ENCODE measurements at places on chromosomes 1 and 21.

DNA sequence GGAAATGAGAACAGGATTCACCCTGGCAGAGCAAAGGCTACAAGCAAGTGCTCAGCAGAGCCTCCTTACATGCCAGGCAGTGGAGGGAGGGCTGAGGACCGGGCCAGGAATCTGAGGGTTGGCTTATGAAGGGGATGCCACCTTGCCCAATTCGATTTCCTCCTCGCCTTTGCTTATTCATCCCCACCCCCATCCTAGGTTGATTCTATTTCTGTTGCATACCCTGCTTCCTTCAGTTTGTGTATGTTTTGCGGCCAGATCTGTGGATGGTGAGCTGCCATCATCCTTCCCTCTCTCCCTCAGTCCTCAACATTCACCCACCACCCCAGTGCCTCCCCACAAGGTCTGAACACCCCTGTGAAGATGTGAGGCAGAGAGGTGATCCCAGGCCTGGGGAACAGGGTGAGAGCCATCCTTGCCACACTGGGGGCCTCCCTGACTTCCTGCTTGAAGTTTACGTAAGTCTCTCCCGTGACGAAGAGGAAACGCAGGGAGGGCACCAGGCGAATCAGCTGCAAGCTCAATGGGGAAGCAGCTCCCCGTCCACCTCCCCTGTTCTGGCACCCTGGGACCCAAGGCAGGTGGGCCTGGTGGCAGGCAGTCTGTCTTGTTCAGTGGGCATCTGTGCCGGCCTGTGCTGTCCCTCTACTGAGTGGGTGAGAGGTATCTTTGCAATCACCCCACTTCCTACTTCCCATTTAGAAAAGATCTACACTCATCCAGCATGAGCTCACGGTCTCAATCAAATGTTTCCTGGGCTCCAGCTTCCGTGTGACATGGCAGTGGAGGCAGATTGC is 50.6 kb upstream of the CNTN2 start:
- no peak for DNase-seq

DNA sequence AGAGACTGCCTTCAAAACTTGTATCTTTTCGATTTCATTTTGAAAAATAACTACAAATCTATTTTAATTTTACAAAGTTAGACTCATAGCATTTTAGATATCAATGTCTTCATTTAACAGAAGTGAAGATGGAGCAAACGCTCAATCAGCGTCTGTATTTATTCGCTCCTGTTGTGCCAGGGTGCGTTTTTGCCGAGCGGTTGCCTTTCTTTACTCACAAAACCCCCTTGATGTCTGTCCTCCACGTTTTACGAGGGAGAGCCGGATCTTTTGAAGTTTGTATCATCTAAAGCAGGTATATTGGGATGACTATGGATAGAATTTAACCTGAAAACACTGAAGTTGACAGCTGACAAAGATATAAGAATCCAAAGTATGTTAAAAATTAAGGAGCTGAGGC is 44.6 kb downstream of the MRPL39 start:
- DNase-seq, result no peak

GRCh38 chr1:15259622-15260007 is 12.6 kb downstream of the FHAD1 start:
- no peak for DNase-seq

DNA sequence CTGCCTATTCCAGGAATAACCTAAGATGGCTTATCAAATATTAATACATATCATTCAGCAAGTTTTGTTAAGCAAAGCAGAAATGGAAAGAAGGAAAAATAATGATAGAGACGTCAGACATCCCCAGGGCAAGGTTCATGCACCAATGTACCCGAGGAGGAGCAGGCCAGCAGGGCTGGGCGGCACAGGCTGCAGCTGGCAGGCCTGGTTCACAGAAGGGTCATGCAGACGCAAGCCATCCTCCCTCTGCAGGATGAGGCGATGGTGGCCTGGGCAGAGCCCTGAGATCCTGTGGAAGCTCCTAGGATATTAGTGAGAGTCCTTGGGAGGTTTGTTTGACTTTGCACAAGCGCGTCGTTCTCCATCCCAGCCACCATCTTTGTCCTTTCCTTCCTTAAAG is 30.0 kb downstream of the BATF3 start:
- peak; percentile 7 for DNase-seq
